Skin of body (tissue), 3 donors: ENCODE measurements at places on chromosomes 1 and 21.

DNA sequence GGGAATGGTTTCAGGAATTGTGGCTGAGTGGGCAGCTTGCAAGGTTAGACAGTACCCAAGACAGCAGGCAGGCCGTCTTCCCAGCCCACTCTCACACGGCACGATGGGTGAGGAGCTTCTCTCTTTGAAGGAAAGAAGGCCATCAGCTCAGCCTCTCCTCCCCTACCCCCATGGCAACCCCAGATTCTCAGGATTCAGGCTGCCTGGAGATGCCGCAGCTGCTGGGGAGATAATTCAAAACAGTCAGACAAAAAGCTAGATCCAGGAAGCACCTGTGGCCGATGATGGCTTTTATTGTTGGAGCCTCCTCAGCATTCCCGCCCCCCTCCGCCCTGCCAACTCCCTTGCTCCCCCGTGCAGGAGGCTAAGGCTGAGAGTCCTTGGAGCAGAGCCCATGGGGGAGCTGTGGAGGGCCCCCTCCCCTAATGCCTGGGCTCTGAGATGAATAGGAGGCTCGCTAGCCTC is 220.5 kb downstream of the TRABD2B start:
- no peak for DNase-seq

DNA sequence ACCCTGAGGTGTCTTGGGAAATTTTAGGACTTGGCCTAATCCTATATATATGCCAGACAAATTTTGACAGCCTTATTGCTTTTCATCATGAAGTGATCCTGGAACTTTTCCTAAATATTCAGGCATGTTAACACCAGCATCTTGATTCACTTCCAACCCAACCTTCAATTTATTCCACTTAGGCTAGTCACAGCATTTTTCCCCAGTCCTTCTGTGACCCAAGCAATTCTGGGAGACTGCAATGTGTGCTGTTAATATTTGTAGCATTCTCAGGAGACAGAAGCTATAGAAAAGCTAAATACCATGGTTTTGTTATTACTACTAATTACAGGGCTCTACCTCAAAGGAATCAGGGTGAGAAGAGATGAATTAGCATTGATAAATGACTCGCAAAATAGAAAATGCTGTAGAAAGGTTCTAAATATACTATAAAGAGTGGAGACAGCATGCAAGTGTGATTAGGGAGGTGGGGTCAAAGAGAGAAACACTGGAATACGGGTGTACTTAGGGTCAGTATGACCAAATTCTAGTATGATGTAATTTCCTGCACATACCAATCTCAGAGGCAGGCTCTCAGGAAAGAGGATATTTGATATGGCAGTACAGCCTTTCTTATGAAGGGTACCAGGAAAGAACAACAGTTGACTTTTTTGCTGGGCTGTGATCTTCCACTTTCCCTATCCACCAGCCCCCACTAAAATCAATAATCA is 29.1 kb downstream of the PRRX1 start:
- peak; percentile 32 for DNase-seq

DNA sequence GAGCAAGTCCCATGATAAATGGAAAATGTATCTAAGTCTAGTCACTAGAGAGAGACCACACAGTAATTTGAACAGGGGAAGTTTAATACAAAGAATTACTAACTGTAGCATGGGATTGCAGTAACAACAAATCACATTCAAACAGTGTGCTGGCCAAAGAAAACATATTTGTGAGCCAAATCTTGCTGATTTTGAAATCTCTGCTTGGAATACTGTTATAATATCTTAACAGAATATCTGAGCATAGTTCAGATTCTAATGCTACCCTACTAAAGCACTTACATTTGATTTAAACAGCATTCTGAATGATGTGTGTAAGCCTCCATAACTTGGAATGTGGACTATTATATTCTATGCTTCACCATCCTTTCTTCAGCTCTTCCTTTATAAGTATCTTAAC is 270.0 kb upstream of the BRINP3 start:
- DNase-seq = peak; percentile 70

DNA sequence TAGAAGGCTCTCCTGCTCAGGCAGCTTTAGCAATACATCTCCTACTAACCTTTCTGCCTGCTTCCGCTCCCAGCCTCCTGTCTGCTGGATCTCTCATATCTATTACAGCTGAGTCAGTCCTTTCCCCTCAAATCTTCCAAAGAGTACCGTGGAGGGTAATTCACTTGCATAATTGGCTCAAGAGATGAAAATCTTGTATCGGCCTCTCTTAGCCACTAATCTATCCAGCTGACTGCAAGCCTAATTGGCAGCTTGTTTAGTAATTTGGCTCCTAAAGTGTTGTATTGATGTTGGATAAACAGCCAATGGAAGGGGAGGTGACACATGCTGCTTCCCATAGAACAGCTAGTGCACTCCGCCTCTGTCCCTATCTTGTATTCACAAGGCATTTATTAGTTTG is 195.7 kb downstream of the GPATCH2 start:
- DNase-seq = no peak

GRCh38 chr1:220521778-220522177 is 6.2 kb upstream of the MARK1 start:
- no peak for DNase-seq

DNA sequence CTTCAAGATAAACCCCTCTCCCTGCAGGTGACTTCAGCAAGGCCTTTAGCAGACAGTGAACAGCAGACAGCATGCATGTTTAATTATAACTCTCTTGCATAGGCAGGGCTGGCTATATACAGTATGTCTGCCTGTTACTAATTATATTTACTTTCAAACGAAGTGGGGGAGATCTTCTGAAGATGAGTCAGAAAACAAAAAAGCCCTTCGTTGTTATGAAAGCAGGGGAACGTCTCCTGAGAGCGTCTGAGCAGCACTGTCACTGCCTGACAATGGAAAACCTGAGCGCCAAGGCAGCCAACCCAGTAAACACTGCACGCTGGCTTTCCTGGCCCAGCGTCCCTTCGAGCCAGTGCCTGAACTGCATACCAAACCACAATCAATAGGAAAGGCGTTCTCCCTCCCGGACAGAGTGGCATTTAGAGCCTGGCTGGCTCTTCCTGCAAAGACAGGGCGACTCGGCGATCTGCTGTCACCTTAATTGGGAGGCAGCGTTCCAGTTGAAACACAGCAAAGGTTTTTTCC is 54.1 kb downstream of the TOMM20 start:
- DNase-seq = peak; percentile 80

- no peak for DNase-seq
Measured at GRCh38 chr1:201905234-201905890, 16.7 kb downstream of the SHISA4 start.

GRCh38 chr21:25638660-25639550 is at the start of gene JAM2:
TSS of gene JAM2 (plus strand) at chr21:25639258. CDS start at chr21:25639822, 564 bp downstream.
- peak; percentile 29 for DNase-seq

DNA sequence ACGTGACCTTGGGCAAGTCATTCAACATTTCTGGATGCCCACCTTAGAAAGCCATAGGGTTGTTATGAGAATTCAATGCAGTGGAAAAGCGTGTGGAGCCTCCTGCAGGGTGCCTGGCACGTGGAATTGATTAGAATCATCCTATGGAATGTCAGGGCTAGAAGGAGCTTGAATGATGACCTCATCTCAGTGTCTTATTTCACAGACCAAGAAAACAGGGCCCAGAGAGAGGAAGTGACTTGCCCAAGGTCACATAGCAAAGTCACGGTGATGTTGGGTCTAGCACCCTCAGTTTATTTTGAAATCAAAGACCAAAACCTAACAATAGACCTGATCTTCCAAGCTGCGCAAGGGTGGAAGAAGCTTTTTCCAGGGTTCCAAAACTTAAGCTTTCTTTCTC is 6.0 kb downstream of the TRABD2B start:
- peak; percentile 48 for DNase-seq

GRCh38 chr1:66090859-66091457 is 298.3 kb downstream of the PDE4B start:
- no peak for DNase-seq

DNA sequence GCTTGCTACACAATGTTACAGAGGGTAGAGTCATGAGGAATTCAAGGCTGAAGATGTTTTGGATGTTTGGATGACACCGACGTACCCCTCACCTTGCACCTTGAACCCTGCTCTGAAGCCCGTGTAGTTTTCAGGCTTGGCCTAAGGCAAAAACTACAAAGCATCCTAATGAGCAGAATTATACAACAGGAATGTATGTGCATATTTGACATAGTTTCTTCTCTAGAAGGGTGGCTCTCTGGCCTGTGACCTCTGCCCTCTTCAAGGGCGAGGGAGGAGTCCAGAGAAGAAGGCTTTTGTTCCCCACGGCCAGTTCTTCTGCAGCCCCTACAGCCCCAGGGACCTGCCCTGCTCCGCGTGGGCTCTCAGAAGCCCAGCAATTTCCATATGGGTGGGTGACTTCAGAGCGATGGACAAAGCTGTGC is 43.3 kb downstream of the L1TD1 start:
- no peak for DNase-seq
